ENCODE measurements at places on chromosomes 13 and 19.

DNA sequence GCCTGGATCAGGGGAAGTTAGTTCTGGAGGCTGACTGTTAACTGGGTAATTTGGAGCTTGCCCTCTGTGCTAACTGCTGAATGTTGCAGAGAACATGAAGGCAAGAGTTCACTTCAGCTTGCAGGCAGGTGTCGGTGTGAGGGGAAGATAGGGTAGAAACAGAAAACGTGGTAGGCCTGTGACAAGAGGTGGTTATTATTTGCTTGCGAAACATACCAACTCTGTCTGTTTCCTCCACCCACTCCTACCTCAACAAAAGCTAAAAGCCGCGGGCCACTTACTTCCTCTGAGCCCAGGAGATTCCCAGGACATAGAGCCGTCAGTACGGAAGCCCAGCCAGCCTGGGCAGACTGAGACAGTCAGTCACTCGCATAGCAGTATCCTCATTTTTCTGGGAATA lies 119.2 kb upstream of the ABCC4 start:
- H3K27ac ChIP-seq, result no peak overlapping the region
- H3K27me3 ChIP-seq, result no peaks in the 10 kb centered on the region
- no peaks in the 10 kb centered on the region for H3K4me1 ChIP-seq
- no peak for DNase-seq
- no peaks in the 10 kb centered on the region for H3K36me3 ChIP-seq

- no peaks in the 10 kb centered on the region for H3K36me3 ChIP-seq
- peak overlapping the region; percentile 83 for H3K27ac ChIP-seq
- H3K4me1 ChIP-seq, result peaks cover 16% of the 10 kb centered on the region
- peak overlapping the region; percentile 81 for H3K4me3 ChIP-seq
These were observed 713 bp downstream of the KRI1 start for GRCh38 chr19:10565028-10565566.

DNA sequence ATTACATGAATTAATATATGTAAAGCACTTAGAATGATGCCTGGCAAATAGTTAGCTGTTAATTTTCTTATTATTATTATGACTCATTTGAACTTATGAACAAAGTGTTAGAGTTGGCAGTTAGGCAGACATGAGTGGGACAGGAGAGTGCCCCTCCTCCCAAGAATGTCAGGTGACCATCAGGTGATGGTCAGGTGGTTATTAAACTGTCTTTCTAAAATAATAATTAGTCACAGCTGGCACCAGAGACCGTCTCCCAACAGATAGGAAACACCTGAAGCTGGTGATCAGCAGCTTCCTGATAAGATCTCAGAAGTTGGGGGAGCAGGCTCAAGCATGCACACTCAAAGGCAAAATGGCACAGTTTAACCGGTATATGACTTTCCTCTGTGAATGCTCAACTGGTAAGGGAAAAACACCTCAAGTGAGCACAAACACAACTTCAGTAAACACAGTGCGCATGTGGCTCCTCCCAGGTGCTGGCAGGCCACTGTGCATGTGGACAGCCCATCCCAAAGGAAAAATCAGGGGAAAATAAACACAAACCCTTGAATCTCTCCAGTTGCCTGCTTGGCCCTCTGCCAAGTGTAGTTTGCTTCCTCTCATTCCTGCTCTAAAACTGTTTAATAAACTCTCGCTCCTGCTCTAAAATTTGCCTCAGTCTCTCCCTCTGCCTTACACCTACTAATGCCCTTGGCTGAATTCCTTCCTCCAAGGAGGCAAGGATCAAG lies 54.0 kb downstream of the FLT1 start:
- no peak overlapping the region for H3K4me3 ChIP-seq
- H3K4me1 ChIP-seq, result no peaks in the 10 kb centered on the region
- H3K27me3 ChIP-seq, result no peaks in the 10 kb centered on the region
- H3K27ac ChIP-seq, result no peak overlapping the region
- no peaks in the 10 kb centered on the region for H3K36me3 ChIP-seq

DNA sequence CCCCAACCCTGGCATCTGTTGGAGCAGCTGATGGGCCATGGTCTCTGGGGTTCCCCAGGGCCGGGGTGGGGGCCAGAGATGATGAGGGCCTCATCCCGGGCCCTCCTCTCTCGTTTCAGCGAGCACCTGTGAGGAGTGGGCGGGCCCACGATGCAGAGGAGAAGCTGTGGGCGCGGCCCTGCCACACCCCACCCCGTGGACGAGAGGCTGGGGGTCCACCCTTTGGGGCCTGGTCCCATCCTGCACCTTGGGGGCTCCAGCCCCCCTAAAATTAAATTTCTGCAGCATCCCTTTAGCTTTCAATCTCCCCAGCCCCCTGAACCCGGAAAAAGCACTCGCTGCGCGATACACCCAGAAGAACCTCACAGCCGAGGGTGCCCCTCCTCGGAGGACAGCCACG lies 5.6 kb downstream of the HMG20B start:
- DNase-seq, result no peak
- H3K36me3 ChIP-seq, result no peaks in the 10 kb centered on the region
- H3K27me3 ChIP-seq, result no peaks in the 10 kb centered on the region
- H3K27ac ChIP-seq, result no peak overlapping the region
- H3K4me1 ChIP-seq, result no peaks in the 10 kb centered on the region

DNA sequence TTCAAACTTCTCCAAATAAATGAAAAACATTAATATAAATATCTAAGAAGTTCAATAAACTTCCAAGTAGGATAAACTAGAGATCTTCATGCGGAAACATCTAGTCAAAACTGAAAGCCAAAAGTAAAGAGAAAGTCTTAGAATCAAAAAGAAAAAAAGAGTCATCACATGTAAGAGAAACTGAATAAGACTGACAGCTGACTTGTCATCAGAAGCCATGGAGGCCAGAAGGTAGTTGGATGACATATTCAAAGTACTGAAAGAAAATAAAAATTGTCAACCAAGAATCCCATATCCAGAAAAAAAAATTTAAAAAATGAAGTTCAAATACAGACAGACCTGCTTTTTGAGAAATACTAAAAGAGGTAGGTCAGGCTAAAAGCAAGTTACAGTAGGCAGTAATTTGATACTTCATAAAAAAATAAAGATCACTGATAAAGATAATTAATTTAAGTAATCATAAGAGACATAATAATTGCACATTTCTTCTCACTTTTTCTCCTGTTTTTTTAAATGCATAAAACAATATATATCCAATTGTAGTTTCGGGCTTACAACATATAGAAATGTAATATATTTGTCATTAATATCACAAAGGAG lies 327.6 kb upstream of the PCDH9 start:
- H3K4me1 ChIP-seq, result no peaks in the 10 kb centered on the region
- no peak for DNase-seq
- no peaks in the 10 kb centered on the region for H3K27me3 ChIP-seq
- H3K27ac ChIP-seq, result no peak overlapping the region
- no peaks in the 10 kb centered on the region for H3K36me3 ChIP-seq

DNA sequence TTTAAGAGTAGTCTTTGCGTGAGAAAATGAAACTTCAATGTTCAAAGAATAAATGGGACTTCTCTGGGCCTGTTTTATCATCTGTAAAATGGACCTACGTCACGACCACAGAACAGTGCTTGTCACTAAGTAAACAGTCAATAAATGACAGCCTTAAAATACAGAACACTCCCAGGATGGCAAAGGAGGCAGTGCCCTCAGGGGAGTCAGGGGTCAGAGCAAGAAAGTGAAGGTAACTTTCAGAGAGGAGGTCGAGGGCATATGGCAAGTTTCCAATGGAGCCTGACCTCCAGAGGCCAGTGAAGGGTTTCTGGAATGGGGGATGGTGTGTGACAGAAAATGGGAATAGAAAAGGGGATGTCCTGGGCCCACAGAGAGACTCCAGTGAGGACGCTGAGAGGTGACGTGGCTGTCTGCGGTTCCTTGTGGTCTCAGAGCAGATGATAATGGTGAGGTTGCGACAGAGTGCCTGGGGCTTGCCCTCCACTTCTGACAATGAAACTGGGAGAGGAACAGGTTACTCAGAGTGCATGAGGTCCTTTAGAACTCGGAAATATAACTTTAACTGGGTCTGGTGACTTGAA lies 91.8 kb downstream of the UBL3 start:
- no peaks in the 10 kb centered on the region for H3K4me1 ChIP-seq
- no peaks in the 10 kb centered on the region for H3K36me3 ChIP-seq
- H3K27me3 ChIP-seq, result no peaks in the 10 kb centered on the region
- DNase-seq, result no peak
- no peak overlapping the region for H3K27ac ChIP-seq

GRCh38 chr13:113927661-113928581 lies 46.0 kb downstream of the C13orf46 start:
- H3K27me3 ChIP-seq, result no peaks in the 10 kb centered on the region
- DNase-seq, result no peak
- peak overlapping the region; percentile 47 for H3K27ac ChIP-seq
- H3K4me3 ChIP-seq, result no peak overlapping the region

- H3K36me3 ChIP-seq, result peaks cover 3% of the 10 kb centered on the region
- no peak overlapping the region for H3K27ac ChIP-seq
- H3K4me1 ChIP-seq, result no peaks in the 10 kb centered on the region
- no peak overlapping the region for H3K4me3 ChIP-seq
These were observed 66.8 kb downstream of the TUBGCP3 start for GRCh38 chr13:112521073-112521685.

GRCh38 chr13:112158961-112159360 lies 92.0 kb downstream of the SOX1 start:
- H3K4me1 ChIP-seq, result no peaks in the 10 kb centered on the region
- no peak overlapping the region for H3K4me3 ChIP-seq
- H3K36me3 ChIP-seq, result no peaks in the 10 kb centered on the region
- no peak for DNase-seq

DNA sequence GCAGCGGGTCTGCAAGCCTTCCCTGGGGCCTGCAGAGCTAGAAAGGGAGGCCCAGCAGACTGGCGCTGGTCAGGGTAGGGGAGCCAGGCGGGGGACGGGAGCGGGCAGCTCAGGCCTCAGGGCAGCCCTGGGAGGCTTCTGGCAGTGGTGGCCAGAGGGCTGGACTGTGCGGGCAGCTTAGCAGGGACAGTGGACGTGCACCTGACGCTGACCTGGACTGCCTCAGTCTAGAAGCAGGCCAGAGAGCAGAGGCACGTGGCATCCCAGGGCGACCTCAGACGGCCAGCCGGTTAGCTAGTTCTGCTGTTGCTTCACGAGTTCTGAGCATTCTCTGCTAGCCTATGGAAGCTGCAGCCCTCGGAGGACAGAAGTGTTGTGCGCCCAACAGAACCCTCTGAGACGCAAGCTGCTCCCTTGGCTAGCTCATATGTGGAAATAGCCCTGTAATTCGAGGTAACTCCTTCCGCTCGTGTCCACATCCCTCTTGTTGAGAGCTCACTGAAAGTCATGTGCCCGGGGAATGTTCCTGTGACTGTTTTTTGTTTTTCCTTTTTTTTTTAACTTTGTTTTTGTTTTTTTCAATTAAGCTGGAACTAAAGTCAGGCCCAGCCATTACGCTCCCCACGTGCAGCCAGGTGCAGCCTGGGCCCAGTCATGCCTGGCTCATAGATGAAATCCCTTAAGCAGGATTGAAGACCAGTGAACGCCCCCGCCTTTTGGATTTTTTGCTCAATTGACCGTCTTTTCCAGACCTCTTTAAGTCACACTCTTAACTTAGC lies 1.9 kb upstream of the FAM174C start:
- peak overlapping the region; percentile 10 for H3K4me3 ChIP-seq
- peaks cover 55% of the 10 kb centered on the region for H3K4me1 ChIP-seq
- H3K27me3 ChIP-seq, result no peaks in the 10 kb centered on the region

DNA sequence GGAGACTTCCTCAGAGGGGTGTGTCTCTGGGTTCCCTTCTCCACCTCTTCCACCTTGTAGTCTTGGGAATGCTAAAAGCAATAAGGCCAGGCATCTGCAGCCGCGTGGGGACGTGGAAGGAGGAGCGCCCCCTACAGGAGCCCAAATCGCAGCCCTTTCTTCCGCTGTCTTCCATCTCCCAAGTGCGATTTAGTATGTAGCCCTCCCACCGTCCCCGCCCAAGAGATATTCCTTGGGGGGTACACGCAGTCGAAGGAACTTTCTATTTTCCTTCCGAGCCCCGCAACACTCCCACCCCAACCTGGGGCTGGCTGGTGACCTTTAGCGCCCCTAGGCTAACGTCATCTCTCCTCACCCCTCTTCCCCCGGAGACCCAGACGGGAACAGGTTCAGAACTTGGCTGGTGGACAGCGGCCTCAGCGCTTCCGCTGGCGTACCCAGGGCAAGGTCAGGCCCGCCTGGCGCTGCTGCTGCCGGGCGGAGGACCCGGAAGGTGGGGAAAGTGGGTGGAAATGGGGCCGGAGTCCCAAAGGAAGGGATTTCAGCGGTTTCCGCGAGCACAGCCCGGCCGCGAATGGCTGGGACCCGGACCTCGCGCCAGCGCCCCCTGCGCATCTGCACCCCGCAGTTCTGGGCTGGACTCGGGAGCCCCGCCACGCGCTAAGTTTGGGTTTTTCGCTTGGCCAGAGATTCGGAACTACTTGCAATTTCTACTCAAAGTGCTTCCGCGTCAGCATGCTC lies 2.1 kb upstream of the PCDH8 start:
- H3K4me3 ChIP-seq, result peak overlapping the region; percentile 34
- H3K27me3 ChIP-seq, result peaks cover 31% of the 10 kb centered on the region
- H3K36me3 ChIP-seq, result no peaks in the 10 kb centered on the region
- no peak overlapping the region for H3K27ac ChIP-seq
- no peak for DNase-seq
- H3K4me1 ChIP-seq, result peaks cover 3% of the 10 kb centered on the region

DNA sequence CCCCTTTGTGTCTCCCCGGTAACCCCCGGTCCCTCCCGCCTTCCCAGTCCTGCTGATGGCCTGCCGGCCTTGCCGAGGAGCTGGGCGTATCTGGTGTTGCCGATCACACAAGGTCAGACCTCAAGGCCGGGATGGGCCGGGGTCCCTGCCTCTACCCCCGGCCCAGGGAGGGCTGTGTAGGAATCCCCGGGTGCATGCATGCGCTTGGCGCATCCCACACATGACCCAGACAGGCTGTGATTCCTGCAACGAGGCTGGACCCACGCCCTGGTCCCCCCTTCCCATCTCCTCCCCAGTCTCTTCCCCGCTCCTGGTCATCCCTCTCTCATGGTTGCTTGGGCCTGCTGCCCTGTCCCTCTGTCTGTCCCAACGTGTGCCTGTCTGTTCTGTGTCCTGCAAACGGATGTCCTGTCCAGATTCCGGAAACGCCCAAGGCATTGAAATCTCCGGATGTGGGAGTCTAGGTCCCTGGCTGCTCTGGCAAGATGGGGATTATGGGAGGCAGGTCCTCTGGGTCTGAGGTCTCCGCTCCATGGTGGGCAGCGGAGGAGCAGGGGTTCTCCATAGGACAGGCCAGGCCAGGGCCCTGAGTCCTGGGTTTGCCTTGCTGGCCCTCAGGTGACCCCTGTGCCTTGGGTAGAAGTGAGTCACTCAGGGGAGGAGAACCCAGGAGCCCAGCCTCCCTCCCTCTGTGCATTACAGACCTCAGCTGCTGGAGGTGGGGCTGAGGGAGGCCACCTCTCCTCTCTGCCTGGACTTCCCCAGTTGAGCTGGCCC lies 1.6 kb downstream of the PKN1 start:
- peaks cover 5% of the 10 kb centered on the region for H3K4me1 ChIP-seq
- H3K27me3 ChIP-seq, result no peaks in the 10 kb centered on the region
- no peaks in the 10 kb centered on the region for H3K36me3 ChIP-seq
- H3K27ac ChIP-seq, result peak overlapping the region; percentile 74
- H3K4me3 ChIP-seq, result peak overlapping the region; percentile 68
- DNase-seq, result no peak

DNA sequence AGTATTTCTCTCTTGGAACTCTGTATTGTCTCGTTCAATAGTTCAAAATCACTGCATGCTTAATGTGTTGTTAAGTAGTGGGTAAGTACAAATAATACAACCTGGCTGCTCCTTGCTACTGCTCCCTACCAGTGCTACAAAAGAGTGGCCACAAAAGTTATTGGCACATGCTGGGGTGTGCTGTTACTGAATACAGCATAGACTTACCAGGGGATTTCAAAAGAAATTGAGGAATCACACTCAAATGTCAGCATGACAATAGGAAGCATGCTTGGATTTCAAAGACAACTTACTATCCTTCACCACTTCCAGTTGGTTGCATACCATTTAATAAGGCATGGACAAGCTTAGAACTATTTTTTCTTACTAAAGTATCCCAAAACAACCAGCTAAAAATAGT lies 1041.3 kb upstream of the SPRY2 start:
- no peaks in the 10 kb centered on the region for H3K36me3 ChIP-seq
- no peaks in the 10 kb centered on the region for H3K27me3 ChIP-seq
- H3K4me3 ChIP-seq, result no peak overlapping the region
- H3K4me1 ChIP-seq, result no peaks in the 10 kb centered on the region
